ENCODE measurements at places on chromosomes 4 and X.
A peak's percentile ranks its signal among the peaks of the same experiment; 100 is the strongest.

GRCh38 chr4:140020457-140021361 is 133.3 kb downstream of the MAML3 start:
- DNase-seq: no peak

GRCh38 chr4:105719204-105719603 is 10.6 kb downstream of the GSTCD start:
- DNase-seq: no peak

DNA sequence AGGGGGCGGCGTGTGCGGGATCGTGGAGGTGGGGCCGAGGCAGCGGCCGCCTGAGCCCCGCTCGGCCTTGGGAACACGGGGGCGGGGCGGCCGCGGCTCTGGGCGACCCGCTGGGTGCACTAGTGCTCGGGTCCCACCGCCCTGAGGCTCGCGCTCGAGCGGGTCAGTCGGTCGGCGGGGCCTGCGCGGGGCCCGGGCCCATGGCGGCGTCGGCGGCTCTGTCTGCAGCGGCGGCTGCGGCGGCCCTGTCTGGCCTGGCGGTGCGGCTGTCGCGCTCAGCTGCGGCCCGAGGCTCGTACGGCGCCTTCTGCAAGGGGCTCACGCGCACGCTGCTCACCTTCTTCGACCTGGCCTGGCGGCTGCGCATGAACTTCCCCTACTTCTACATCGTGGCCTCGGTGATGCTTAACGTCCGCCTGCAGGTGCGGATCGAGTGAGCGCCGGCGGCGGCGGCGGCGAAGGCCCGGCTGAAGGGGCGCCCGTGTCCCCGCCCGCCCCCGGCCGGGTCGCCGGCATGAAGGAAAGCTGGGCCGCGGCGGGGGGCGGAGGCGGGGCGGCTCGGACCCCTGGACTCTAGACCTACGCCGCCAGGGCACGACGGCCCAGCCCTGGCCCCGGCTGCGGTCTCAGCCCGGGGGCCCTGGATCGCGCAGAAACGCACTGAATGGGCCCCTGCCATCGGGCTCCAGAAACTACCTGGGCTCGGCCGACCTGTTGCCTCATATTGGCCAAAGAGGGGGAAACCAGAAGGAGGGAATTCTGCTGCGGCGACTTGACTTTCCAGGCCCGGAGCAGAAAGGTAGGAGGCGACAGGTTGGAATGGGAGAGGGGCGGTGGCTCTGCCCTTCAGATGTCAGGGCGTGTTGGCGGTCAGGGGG is at the start of gene SMIM10L2A:
TSS of gene SMIM10L2A (plus strand) at position 13 of the 878 bp plus-strand sequence. CDS start at position 201, 188 bp downstream.
- DNase-seq: no peak

DNA sequence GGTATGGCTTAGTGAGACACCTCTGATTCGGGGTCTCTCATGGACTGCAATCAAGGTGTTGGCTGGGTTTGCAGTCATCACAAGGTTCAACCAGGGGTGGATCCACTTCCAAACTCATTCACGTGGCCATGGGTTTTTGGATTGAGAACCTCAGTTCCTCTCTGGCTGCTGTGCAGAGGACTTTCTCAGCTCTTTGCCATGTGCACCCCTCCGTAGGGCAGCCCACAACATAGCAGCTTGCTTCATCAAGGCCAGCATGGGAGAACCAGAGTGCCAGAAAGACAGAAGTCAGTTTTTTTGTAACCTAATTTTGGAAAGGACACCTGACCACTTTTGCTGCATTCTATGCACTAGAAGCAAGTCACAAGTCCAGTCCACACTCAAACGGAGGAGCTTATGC is 154.9 kb downstream of the PJA1 start:
- DNase-seq: no peak

DNA sequence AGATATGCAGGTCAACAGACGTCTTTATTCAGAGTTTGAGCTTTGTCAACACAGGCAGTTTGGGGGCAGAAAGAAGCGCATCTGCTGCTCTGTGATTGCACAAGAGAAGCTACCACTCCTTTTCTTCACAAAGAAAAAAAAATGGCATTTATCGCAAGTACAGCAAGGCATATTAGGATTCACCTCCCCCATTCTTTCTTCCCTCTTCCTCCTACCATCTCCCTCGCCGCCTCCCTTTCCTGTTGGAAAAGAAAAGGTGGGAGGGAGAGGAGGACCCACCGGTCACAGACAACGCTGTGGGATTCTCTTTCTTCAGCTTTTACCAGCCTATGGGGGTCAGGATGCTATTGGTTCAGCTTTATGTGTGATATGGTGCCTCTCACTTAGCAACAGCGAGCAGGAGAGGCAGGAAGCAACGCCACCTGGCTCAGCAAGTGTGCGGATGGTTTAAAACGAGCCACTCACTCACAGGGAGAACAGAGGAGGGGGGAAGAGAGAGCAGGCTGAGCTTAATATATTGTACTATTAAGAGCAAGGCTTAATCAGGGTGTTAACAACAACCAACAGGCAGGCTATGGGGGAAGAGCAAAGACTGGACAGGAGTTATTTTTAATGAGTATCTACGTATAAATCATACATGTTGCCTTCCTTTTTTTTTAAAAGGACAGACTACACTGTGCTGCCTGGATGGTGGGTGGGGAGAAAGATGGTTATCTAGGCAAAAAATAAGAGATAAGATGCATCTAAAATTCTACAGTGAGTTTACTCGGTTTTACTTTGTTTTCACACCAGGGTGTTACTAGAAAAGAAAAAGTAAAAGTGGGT is 104.7 kb downstream of the MAML3 start:
- no peak for DNase-seq

- no peak for DNase-seq
Measured at GRCh38 chr4:137226900-137227299, 305.4 kb downstream of the PCDH18 start.

DNA sequence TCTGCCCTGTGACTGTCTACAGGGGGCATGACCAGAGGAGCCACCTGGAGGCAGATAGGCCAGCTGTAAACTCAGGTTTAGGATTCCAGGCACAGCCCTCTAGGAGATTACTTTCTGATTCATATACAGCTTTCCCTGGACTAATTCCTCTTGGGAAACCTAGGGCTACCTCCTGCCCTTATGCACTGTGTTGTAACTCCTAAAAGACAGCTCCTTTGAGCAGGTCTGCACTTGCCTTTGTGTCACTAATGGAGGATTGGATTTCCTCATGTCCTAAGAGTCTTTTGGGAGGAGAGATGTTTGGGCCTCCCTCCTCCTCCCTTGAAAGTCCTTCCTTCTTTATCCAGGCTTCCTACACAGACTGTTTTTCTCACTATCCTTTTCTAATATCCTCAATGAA is 202.0 kb downstream of the PCDH19 start:
- no peak for DNase-seq

DNA sequence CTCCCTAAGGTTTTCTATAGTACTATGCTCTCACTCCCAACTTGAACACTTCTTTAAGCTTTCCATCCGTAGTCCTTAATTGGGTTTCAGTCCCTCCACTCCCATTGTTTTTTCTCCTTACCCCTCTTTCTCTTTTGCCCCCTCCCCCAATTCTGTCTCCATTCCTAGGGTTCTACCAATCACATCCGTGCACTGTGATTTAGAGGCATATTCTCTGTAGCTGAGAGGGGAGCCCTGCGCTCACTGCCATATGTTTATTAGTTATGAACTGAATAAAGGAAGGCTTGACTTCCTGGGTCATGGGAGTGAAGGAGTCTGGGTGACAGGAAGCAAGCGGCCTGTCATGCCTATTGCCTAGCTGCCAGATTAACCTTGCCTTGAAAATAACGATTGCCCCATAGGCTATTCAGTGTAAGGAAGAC is 471 bp downstream of the MCTS1 start:
- peak; percentile 19 for DNase-seq

GRCh38 chr4:40040908-40041307 is 15.7 kb upstream of the N4BP2 start:
- DNase-seq: no peak

- DNase-seq: no peak
Measured at GRCh38 chr4:5477613-5478012, 230.7 kb downstream of the EVC2 start.

DNA sequence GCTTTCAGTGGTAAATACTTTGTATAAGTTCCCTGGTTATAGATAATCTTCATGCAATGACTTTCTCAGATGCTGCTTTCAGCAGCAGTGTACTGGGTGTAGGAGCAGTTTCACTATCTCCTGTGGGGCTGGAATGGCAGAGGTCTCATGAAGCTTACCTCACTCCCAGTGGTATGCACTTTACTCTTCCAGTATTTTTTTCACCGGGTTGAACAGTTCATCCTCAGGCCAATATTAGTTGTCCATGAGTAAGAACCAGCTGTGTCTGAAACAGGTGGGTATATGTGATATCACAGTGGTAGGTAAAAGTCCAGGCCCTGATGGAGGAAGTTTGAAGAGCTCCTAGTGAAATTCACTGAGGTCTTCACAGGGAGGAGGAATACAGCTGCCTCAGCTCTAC is 351.5 kb upstream of the EMCN start:
- DNase-seq: no peak

DNA sequence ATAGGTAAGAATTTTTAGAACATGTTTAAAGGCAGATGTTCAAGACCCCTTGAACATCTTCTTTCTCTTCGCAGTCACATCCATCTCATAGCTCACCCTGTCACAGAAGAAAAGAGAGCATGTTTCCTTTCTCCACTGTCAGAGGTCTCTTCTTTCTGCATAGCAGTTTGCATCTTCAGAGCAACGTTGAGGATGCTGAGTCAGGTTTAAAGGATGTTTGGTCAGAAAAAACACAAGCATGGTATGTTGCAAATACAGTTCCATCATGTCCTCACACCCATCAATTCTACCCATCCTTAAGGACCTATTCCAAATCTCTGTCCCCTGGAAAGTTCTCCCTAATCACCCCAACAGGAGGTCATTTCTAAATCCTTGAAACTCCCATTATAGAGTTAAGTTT is 84.8 kb downstream of the STOX2 start:
- no peak for DNase-seq

DNA sequence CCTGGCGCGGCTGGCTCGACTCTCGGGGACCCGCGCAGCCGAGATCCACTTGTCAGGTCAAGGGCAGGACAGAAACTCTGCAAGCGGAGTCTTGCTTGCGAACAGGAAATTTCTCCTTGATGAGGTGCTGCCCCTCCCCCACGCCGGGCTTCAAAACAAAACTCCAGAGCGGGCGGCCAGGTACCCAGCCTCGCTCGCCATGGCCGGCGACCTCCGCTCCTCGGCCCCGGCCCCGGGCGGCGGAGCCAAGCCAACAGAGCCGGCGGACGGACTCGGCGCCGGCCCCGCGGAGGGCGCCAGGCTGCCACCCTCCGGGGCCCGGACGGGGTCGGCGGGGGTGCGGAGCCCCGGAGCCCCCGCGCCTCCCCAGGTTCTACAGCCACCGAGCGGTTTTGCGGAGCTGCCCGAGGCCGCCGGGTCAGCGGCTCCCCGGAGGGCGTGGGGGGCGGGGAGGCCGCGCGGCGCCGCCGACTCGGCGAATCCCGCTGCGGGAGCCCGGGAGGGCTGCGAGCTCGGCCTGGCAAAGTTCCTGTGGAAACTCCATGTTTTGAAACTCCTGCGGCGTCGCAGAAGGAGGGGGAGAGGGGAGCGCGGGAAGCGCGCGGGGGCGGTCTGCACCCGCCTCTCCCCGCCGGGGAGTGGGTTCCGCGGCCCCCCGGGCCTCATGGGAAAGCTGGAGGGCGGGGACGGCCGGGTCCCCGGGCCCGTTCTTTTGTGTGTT is 11.7 kb upstream of the BCOR start:
- DNase-seq: no peak

DNA sequence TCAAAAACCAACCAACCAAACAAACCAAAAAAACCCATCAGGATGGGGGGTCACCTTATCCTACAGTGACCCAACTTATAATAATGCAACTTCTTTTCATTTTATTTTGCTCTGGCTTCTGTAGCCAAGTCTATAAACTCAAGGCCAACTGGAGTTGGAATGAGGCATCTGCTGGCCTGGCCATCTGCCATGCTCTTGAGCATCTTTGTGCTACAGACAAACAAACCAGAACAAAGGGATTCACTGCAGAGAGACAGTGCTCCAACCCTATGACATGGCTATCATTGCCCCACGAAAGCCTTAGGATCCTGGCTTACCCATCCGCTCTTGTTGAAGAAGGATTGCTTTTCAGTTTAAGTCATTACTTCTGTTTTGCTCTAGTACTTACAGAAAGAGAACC is 49.2 kb upstream of the SCRG1 start:
- DNase-seq: no peak

- no peak for DNase-seq
Measured at GRCh38 chr4:24166501-24166900, 276.7 kb upstream of the PPARGC1A start.

GRCh38 chr4:94889946-94890345 is 132.2 kb downstream of the BMPR1B start:
- DNase-seq: no peak

- no peak for DNase-seq
Measured at GRCh38 chr4:147732518-147733235, 789 bp downstream of the ARHGAP10 start.

GRCh38 chrX:19549838-19550237 is 34.5 kb upstream of the MAP3K15 start:
- no peak for DNase-seq

- DNase-seq: peak; percentile 24
Measured at GRCh38 chrX:151151665-151152267, 24.6 kb upstream of the GPR50 start.

- DNase-seq: no peak
Measured at GRCh38 chrX:109954333-109954732, 48.6 kb upstream of the TMEM164 start.

DNA sequence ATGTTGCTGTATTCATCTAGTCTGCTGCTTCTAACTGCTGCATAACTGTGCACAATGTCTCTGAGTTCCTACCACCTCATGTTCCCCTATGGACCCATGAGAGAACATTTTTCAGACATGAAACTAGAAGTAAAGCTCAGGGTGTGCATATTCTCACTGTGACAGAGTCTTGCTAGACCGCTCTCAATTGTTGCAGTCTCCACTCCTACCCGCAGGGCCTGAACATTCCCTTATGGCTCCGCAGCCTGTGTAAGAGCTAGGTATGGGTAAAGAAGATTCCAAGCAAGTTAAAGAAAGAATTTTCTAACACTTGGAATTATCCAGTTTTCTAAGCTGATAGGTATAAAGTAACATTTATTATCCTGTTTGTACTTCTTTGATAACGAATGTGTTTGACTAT is 5.4 kb downstream of the OCIAD2 start:
- DNase-seq: no peak

- no peak for DNase-seq
Measured at GRCh38 chr4:185869427-185869826, 57.4 kb upstream of the SORBS2 start.

DNA sequence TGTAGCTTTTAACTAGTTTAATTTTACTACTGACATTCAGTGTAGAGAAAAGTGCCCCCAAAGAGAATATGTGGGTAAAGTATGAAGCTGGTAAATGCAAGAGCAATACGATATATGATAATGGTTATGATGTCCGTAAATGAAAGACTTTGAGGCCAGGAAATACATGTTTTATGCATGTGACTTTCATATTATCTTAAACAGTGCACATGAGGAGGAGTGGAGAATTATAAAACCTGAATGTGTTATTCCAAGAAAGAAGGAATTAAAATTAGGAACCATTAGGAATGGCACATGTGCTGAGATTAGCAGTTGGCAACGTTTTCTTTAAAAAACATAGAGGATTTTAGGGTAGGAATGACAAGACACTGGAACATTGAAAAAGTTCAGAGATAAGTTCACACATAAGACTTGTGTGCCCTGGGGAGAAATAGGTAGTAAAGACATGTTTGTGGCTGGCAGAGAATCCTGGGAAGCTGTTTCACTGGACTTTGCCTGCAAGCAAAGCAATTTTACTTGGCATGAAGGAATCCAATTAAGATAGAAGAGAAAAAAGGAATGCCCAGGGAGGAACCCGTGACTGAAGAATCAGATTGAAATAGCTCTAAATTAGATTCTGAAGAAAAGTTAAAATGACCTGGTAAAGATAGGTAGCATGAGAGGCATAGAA is 20.0 kb downstream of the GK start:
- DNase-seq: no peak
